ENCODE measurements at places on chromosomes 3 and 15.

GRCh38 chr15:89851673-89852341 lies 37.2 kb upstream of the ANPEP start:
- peak; percentile 54 for DNase-seq

DNA sequence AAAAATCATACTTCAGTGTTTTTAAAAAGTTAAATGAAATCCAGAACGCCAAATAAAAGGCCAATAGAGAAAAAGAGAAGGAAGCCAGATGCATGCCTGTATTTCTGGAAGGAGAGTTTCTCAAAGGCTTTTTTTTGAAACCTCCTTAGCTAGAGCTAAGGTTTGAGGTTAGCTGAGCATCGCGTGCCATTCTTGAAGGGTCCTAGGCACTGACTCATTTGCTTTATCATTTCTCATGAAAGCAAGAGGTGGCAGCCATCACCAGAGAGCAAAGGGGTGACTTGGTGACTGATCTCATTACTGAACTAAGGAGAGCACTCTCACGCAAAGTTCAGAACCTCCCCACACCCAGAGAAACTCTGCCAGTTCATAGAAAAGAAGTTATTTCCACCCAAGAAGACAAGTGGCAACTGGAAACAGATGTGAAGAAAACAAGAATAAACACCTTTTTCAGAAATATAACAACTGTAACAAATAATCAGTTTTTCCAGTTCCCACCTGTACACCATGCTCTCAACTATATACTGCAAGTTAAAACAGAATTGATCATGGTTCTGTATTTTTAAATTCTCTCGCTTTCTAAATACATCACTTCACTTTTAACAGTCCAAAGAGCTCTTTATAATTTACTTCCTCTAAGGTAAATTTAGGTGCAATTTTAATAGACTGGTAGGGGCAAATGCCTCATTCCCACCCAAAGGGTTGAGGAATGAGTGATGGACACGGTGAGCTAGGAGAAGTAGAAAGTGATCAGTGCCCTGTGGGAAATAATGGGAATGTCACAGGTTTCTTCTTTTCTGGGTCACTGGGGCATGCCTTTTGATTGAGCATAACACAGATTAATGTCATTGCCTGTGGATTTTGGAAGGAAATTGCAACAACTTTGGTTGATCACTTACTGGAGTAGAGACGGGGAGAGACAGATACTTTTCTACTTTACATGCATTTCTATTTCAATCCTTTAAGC lies 24.7 kb downstream of the GPR15 start:
- DNase-seq = peak; percentile 54

DNA sequence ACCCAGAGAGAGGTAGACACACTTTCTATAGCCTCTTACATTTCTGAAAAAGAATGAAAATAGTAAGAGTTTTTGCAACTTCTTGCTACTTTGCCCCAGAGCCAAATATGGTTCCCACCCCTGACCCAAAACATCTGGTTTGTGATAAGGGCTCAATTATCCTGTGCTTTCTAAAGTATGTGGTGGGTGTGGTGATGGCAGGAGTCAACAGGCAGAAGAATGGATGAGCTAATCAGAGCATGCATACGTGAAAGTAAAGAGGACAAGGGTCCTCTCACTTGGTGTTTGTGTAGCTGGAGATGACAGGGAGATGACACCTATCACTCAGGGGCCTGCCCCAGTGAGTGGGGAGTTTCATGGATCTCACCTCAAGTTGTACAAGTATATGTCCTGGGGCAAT lies 19.1 kb downstream of the KBTBD8 start:
- DNase-seq = no peak

- no peak for DNase-seq
Observed at GRCh38 chr3:57999417-58000115, 8.7 kb upstream of the FLNB start.

- no peak for DNase-seq
Observed at GRCh38 chr15:29773816-29774215, 48.5 kb downstream of the TJP1 start.

DNA sequence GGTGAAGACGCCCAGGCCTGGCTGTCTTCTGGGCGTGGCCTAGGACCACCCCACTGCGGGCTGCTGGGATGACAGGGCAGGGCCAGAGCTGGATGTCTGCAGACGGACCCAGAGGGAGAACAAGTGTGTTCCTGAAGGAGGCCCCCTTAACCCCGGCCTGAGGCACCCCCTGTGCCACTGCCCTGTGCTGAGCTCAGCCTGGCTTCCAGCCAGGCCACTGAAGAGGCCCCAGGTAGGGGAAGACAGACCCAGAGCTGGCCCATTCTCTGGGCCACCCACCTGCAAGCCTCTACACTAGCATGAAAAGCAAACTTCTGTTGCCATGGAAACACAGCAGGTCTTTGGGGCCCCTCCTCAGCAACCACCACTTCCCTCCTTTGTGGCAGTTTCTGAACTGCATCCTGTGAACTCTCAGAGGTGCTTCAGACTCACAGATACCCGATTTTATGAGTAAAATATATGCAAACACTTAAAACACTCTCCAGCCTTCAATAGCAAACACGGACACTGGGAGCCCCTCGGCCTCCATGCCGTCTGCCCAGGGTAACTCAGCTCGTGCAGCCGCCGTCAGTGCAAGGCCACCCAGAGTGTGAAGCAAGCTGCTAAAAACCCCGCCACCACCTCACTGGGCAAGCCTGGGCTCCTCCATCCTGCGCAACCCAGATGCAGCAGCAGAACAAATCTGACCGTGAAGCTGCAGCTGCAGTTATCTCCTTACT lies 42.5 kb downstream of the CMTM6 start:
- peak; percentile 85 for DNase-seq

- no peak for DNase-seq
Observed at GRCh38 chr3:9955067-9955502, 2.9 kb upstream of the PRRT3 start.

- no peak for DNase-seq
Observed at GRCh38 chr3:44894485-44894884, 20.1 kb downstream of the TGM4 start.

DNA sequence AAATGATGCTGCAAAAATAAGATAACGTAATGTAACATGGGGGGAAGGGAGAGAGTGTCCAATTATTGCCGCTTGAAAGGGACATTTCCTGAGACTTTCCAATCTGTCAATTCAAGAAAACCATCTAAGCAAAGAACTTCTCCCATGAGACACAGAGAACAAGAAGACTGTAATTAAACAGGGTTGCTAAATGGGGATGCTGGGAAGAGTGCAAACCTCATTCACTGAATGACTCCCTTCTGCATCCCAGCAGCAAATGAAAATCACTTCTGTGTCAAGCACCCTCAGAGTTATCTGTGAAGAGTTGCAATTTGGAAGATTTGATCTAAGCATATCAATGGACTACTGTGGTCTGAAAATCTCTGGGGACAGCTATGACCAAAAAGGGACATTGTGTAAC lies 3.6 kb downstream of the RFT1 start:
- no peak for DNase-seq

DNA sequence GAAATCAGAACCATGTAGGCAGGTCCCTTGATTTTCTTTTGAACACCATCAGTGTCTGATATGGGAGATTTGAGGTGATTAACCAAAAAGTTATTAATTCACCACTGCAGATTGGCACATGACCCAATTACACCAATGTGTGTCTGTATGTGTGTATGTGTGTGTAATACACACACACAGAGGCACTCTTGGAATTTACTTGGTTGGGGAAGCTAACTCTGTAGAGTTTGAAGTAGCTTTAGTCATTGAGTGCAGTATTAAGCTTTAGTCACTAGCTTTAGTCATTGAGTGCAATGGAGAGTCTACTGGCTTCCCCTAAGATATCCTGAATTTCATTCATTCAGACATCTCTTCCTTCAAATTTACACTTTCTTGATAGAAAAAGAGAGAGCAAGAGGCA lies 109.4 kb upstream of the C15orf61 start:
- no peak for DNase-seq

Measured in GM13977 (cell line).